ENCODE measurements at places on chromosomes 11 and 22.

DNA sequence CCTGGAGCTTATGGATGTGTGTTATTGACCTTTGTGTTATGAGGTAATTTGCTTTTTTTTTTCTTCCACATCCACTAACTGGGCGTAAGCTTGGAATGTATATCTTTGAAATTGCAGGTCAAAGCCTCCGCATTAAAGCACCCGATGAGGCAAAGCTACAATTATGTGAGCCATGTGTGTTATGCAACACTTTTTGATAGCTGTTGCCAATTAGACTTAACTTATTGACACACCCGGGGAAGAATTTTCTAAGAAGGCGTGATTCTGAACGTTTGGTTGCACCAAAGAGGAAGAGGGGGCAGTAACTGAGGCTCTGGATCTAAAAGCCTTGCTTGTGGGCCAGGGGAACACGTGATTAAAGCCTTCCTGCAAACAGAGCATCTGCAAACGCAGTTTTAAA lies 610 bp upstream of the TEX12 start:
- no peak for DNase-seq

DNA sequence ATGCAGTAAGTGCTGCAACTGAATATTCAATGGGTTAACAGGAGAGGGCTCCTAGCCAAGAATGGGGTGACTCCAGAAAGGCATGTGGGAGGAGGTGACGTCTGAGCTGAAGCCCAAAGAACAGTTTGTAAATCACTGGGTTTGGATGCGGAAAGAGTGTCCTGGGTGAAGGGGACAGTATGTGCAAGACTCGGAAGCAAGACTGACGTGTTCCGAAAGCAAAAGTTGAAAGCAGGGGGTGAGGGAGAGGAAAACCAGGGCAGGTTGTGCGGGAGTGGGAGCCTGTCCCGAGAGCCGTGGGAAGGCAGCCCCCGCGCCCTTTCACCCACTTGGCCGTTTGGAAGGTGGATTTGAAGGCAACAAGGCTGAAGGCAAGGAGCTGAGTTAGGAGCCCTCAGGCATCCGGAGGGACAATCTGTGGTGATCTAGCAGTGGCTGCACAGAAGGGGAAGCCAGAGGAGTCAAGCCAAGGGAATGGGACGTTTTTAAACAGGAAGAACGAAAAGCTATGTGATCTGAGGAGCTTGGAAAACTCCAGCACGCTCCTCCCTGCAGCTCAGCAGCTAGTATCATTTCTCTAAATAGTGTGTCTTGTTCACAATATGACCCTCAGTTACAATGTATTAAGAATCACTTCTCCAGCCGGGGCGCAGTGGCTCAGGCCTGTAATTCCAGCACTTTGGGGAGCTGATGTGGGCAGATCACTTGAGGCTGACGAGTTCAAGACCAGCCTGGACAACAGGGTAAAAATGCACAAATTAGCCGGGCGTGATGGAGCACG lies 7.7 kb downstream of the SLC25A18 start:
- no peak for DNase-seq

- no peak for DNase-seq
These were observed 155.8 kb downstream of the DSCAML1 start for GRCh38 chr11:117641008-117641915.

GRCh38 chr11:134226806-134227325 lies 2.4 kb downstream of the VPS26B start:
- DNase-seq, result no peak

- no peak for DNase-seq
These were observed 267.2 kb downstream of the NTM start for GRCh38 chr11:131637469-131638175.

Measured in stimulated activated CD8-positive, alpha-beta memory T cell treated with anti-CD3 and anti-CD28 coated beads, Interleukin-15, amount 100 ng/mL, for 1 hour (primary cell).